Central memory CD4-positive, alpha-beta T cell (primary cell): ENCODE measurements at places on chromosomes 16 and 17.
A peak's percentile ranks its signal among the peaks of the same experiment; 100 is the strongest.

DNA sequence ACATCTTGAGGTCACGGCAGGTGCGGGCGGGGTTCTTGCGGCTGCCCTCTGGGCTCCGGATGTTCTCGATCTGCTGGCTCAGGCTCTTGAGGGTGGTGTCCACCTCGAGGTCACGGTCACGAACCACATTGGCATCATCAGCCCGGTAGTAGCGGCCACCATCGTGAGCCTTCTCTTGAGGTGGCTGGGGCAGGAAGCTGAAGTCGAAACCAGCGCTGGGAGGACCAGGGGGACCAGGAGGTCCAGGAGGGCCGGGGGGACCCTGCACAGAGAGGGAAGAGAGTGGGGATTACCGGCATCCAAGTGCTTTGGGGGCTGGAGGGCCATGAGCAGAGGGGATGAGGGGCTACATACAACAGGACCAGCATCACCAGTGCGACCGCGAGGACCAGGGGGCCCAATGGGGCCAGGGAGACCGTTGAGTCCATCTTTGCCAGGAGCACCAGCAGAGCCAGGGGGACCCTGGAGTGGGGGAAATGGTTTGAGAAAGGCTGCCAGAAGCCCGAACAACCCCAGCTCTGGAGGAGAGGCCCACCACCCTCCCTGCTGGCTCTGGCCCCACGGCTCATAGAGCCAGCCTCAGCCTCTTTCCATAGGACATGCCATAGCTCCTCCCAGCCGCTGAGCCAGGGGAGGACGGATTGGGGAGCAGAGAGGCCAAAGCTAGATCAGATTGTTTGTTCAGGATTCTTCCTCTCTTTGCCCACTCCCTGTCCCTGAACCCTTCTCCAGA, 14.6 kb downstream of the COL1A1 start:
- DNase-seq = no peak

GRCh38 chr17:78529251-78529650, 47.9 kb downstream of the DNAH17 start:
- no peak for DNase-seq

DNA sequence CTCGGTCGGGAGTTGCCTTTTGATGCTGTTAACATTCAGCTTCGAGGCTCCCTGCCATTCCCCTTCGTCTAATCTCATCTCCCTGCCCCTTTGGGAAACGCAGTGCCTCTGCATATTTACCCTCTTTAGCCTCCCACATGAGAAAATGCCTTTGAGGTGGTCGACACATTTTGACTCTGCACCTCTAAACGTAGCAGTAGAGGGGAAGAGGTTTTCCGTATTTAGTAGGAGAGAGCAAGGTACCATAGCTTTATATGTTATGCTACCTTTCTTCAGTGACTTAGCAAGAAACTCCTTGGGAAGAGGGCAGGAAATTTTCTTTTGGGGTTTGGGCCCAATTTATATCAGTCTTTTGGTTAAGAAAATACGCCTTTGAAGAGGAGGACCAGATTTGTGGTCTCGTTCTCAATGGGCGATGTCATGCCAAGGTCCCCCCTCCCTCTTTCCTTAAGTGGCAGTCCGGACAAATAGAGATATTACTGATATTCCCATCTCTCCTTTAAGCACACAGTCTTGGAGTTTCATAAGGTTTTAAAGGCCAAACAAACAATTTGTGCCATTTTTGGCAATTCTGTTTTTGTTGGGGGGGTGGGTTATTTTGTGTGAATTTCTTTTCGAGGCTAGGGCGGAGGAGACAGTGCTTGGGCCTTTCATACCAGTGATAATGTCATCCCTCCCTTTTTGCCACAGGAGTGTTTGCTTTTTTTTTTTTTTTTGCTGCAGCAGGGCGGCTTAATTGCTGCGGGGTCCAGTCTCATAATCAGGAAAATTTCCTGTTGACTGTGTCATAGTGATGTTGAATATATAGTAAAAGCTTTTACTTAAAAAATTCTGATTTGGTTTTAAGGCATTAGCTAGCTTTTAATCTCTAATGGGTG, 1.5 kb downstream of the PAFAH1B1 start:
- no peak for DNase-seq

GRCh38 chr17:81831563-81831956, 1.5 kb downstream of the MCRIP1 start:
- no peak for DNase-seq

DNA sequence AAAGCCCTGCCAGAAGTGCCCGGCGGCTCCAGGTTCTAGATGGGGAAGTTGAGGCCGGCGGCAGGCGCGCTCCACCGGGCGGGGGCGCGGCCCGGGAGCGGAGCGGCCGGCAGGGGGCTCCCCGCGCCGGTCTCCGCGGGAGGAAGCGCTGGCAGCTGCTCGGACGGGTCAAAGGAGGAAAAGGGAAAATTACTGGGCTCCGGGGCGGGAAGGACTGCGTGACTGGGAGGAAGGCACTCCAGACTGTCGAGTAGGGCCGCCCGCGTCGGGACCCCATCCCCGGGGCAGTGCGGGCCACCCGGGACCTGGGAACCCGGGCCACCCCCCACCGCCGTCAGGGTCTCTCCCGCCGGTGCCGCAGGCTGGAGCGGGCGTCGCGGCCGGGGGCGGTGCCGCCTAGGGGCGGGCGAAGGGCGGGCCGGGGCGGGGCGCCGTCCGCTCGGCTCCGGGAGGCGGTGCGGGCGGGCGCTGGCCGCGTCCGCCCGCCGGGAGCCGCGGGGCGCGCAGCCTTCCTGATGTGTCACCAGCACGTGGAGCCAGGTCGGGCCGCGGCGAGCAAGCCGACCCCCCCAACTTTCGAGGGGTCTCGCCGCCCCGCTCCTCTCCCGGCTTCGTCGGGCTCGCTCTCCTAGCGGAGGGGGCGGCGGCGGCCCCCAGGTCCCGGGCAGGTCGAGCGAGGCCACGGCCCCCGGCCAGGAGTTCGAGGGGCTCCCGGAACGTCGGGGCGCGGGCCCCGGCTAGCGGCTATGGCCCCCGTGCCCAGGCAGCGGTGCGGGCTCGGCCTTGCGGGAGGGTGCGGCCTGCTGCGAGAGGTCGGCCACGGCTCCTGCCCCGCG, 167.5 kb downstream of the RAB11FIP4 start:
- peak; percentile 22 for DNase-seq

DNA sequence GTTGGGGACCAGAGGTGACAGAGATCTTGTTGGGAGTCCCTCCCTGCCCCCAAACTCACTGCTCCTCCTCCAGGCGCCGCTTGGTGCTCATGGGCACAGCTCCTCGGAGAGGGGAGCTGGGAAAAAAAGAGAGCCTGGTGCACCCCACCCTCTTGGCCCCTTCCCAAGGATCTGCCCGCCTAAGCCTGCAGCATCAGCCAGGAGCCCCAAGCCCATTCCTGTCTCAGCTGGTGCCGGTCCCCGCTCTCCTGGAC, 400 bp downstream of the HCFC1R1 start:
- DNase-seq = no peak

DNA sequence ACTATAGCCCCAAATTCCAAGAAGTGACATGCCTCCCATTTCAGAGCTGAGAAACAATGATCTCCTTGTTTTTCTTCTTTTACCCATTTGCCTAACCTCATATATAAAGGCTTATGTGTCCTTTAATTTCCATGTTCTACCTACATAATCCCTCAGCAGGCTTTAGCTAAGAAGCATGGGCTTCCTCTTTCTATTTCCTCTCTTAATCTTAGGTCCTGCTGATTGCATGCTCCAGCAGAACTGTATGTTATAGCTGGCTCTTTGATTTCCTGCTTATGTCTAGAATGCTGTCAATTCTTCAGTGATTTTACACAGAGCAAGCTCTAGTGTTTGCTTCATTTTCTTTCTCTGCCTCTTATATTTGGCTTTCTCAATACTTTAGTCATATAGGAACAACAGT, 151.7 kb upstream of the COX10 start:
- DNase-seq = no peak

- DNase-seq = no peak
These were observed 112.0 kb downstream of the CLEC16A start for GRCh38 chr16:11056090-11056992.

- no peak for DNase-seq
These were observed 161.7 kb upstream of the SOX9 start for GRCh38 chr17:71959154-71959553.

- DNase-seq = no peak
These were observed 504 bp downstream of the MAZ start for GRCh38 chr16:29806641-29807425.

GRCh38 chr16:4936991-4937781, at the start of gene PPL:
PPL (minus strand) TSS chr16:4937148; CDS start chr16:4937045, 103 bp downstream.
- no peak for DNase-seq

DNA sequence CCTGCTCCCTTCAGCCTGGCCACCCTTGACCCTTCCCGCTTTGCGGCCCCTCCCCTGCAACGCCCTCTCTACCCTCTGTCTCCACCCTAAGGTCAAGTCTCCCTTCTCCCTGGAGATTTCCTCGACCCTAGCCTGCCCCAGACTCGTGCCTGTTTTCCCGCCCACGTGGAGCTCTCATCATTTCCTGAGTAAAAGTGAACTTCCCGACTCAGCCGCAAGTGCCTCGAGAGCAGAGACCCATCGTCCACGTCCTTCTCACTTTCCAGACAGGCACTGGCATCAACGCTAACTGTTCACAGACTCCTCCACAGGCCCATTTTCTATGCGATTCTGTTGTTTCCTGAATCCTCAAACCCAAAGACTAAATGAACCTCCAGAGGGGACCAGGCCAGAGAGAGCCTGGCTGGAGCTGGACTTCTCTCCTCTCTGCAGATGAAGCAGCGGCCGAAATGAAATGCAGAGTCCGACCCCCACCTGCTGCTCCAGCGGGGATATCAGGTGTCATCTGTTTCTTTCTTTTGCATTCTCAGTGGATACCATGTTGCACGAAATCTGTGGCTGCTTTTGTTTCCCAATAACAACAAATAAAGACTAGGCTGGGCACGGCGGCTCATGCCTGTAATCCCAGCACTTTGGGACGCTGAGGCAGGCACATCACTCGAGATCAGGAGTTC, 52.5 kb downstream of the RTN4RL1 start:
- DNase-seq = no peak

DNA sequence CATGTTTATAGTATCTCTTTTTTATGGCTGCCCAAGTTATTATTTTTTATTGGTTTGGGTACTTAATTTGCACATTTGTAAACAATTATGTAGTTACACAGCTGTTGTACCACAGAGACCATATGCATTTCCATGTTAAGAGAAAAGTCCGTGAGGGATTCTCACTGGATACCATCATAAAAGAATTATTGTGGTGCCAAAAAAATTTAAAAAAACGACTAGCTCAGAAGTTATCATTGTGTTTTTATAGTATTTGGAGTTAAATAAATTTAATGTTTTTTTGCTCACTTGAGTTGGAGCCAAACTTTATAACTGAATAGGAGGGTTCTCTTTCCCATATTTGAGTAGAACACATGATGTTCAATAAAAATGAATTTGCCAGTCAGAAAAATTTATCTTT, 618.7 kb downstream of the WWOX start:
- DNase-seq = no peak

DNA sequence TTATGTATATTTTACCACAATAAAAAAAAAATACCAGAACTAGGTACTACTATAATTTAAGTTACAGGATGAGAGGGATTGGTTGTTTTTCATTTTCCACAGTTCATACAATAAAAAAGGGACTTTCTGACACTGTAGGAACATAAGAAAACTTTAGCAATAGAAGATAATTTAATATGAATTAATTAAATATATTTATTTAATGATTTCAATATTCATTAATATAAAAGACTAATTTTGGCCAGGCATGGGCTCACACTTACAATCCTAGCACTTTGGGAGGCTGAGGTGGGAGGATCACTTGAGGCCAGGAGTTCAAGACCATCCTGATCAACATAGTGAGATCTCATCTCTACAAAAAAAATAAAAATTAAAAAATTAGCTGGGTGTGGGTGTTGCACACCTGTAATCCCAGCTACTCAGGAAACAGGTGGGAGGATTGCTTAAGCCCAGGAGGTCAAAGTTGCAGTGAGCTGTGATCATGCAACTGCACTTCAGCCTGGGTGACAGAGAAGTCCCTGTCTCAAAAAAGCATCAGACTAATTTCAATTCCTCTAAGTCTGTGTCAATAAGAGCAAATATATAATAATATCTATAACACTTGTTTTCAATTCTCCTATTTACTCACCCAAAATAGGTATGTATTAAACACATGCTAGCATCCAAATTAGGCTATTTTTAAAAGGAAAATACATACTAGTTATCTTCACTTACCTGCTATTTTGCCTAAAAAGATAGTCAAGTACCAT, 79.6 kb downstream of the BRIP1 start:
- DNase-seq = no peak

- DNase-seq = no peak
These were observed 287.4 kb downstream of the HAPSTR1 start for GRCh38 chr16:9378876-9379275.

- peak; percentile 69 for DNase-seq
These were observed 37.2 kb downstream of the IRF8 start for GRCh38 chr16:85935974-85936760.

DNA sequence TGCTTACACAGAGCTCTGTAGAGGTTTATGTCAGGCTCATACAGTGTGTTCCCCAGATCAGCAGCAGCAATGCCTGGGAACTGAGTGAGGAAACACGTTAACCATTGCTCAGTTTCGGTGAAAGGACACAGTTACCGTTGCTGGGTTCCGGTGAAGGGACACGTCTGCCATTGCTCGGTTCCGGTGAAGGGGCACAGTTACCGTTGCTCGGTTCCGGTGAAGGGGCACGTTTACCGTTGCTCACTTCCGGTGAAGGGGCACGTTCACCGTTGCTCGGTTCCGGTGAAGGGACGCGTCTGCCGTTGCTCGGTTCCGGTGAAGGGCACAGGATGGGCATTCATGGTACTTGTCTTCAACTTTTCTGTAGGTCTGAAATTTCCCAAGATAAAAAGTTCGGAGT, 81.7 kb downstream of the MRM3 start:
- no peak for DNase-seq

GRCh38 chr16:46949241-46949892, 24.1 kb downstream of the DNAJA2 start:
- no peak for DNase-seq

- no peak for DNase-seq
These were observed 27.3 kb upstream of the UBE2G1 start for GRCh38 chr17:4393806-4394205.

DNA sequence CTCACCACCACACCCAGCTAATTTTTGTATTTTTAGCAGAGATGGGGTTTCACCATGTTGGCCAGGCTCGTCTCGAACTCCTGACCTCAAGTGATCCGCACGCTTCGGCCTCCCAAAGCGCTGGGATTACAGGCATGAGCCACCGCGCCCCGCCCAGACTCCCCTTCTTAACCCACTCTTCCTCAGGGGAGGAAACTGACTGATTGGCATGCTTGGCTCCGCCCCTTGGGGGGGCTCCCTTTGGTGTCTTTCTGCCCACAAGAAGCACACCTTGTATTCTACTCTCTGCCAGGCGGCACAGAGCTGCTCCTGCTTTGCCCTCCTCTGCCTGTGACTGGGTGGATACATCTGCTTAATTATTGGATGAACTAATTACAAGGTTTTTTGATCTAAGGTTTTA, 4.7 kb upstream of the ASGR2 start:
- DNase-seq = no peak
